Posterior cingulate gyrus (tissue), 11 donors: ENCODE measurements at places on chromosomes 12 and 14.
A peak's percentile ranks its signal among the peaks of the same experiment; 100 is the strongest.

- DNase-seq: peak; percentile 91
Measured at GRCh38 chr12:31659087-31659942, at the start of gene ETFBKMT. TSS of gene ETFBKMT (plus strand) at chr12:31659688. CDS start at chr12:31661954, 2,266 bp downstream.

DNA sequence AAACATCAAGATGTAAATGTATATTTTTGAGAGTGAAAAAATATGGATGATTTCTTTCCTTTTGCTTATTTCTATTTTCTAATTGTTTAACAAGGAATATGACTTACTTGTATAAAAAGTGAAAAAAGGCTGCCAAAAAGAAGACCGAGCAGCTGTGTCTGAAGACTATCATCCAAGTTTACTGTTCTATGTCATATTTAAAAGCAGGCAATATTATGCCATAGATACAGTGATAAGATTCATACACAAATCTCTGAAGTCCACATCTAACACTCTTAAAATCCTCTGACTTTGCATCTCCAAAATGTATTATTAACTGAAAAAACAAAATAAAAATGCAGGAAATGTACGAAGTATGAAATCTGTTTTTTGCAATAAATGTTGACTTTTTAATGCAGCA is 109.1 kb downstream of the SEC23A start:
- no peak for DNase-seq

DNA sequence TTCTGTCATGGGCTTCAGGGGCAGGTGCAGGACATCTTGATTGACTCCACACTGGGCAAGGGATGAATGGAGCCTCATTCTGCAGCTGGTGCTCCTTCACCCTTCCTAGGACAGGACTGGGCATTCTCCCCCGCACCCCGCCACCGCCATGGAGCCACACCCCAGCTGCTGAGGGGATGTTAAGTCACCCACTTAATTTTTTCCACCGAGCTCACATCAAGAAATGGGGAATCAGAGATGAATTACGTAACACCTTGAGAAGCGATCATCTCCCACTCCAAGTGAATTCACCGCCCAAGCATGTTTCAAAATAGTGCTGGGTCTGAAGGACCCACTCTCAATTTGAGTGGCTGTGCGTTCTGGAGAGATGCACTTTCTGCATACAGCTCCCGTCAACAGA is 94.2 kb downstream of the EML1 start:
- DNase-seq: no peak

GRCh38 chr12:78540606-78541336 is 323.8 kb upstream of the SYT1 start:
- DNase-seq: no peak

GRCh38 chr14:95222151-95222631 is 64.9 kb upstream of the DICER1 start:
- no peak for DNase-seq

DNA sequence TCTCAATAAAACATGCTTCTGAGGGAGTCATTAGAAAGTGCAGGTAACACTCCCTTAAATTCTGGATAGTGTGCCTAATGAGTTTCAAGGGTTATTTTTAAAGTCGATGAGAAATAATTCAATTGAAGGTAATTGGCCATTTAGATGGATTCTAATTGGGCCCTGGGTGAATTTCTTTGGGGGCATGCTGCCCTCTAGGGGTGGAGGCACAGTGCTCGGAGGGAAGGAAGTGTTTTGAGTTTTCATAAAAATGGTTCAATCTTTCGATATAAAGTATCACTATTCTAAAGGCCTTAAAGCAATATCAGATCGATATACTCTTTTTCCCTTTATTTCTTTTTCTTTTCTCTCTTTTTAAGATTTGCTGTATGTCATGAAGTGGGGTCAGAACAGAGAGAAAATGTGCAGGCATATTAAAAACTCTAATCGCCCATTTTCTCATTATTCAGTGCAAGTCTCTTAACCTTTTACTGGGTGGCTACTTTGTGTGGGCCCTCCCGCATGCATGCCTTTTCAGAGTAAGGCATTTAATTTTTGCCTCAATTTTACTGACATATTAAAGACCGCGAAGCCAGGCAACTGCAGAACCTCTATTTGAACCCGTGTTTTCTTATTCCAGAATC is 25.5 kb downstream of the NKX2-8 start:
- no peak for DNase-seq

DNA sequence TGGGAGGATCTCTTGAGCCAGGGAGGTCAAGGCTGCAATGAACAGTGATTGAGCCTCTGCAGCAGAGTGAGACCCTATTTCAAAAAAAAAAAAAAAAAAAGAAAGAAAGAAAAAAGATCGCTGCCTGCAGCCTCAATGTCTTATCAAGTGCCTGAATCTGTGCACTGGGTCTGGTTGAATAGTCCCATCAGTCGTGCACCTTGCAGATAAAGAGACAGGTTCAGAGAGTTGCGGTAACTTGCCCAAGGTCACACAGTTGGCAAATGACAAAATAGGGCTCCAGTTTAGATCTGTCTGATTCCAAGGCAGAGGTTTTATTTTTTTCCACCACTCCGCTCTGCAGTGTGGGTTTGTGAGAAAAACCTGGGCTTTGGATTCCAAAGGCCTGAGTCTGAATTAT is 649 bp upstream of the PLA2G1B start:
- DNase-seq: no peak

GRCh38 chr14:68794130-68794850 is 1.4 kb upstream of the ZFP36L1 start:
- peak; percentile 55 for DNase-seq

DNA sequence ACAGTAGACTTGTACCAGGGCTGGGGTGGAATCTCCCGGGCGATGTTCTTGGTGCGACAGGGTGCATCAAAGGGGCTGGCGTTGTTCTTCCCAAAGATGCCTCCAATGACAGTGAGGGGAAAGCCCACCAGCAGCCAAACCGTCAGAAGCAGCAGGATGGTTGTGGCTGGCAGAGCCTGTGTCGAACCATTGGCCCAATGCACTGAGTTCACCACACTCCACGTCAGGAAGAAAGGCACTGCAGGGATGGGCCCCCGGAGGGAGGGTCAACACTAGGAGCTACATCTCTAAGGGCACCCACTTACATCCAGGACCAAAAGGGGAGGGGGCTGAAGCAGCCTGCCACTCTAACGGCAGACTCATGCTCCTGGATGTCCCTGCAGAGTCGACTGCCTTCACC is 1.8 kb upstream of the IPO4 start:
- no peak for DNase-seq

GRCh38 chr12:113368331-113368730 is 9.9 kb downstream of the PLBD2 start:
- no peak for DNase-seq

- DNase-seq: no peak
Measured at GRCh38 chr14:98724734-98725133, 547.3 kb downstream of the BCL11B start.

- peak; percentile 95 for DNase-seq
Measured at GRCh38 chr14:59215322-59215721, 26.9 kb downstream of the DAAM1 start.

DNA sequence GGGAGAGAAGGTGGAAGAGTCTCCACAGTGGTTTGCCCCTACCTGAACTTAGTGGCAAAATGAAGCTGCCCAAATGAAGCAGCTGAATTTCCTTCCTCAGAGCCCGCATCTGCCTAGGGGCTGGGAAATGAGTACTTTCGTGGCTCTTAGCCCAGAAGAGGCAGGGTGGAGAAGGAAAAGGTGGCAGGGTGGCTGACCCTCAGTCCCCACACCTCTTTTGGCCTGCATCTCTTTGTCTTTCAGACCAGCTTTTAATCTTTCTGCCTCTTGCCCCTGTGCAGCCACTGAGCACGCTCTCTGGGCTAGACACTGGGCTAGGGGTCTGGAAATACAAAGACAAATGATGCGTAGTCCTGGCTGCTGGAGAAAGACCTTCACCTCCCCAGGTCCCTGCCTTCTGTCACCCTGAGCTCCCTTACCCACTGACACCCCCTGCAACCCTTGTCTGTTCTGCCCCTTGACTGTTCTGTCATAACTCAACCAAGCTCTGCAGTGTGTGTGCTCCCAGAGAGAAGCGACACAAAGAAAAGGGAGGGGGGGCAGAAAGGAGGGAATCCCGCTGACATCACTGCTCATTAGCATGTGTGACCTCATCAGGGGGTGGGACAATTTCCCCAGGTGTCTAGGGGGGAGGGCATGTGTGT is 371 bp upstream of the REM2 start:
- DNase-seq: peak; percentile 35

GRCh38 chr14:102872020-102872419 is 50.4 kb upstream of the AMN start:
- no peak for DNase-seq

DNA sequence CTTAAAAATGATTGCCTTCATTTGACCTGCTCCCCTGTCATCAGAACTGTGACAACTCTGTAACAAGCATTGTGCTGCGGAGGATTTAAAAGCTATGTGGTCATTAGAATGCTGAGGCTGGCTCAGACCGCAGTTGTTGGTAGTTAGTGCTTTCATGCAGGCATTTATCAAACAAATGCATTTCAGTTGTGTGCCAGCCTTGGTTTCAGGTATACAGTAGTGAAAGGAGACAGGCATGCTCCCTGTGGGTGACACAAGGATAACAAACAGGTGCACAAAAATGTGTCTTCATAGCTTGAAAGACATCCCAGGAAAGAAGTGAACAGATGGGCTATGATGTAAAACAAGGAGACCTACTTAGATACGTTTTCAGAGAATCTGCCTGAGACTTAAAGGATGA is 60.6 kb downstream of the MARK3 start:
- DNase-seq: no peak

DNA sequence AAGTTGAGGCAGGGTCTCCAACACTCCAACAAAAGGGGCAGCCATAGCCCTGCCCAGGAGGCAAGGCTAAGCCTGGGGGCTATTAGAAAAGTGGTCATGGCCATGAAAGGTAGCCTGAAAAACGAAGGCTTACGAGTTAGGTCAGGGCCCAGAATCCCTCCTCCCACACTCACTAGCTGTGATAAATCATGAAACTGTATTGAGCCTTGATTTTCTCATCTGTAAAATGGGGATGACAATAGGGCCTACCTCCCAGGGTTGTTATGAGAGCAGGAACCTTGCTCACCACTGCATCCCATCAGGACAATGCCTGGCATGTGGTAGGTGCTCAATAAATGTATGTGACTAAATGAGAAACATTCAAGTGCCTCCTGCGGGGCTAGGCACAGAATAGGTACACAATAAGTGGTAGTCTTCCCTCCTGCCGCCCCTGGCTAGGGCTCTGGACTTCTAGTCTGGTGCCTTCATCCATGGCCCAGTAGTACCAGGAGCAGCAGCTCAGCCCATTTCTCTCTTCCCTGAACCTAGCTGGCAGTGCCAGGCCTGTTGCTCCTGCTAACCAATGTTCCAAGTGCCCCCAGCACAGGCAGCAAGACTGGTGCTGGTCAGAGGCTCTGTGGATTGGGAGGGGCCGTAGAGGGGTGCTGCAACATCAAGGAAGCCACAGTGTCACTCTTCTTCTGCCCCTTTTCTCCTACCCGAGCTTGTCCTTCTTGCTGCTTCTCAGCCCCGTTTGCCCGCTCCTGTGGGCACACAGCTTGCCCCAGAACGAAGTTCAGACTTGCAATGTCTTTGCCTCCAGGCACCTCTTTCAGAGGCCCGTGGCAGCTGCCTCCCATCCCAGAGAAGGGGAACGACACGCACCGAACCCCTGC is 7.8 kb downstream of the PGF start:
- DNase-seq: no peak

DNA sequence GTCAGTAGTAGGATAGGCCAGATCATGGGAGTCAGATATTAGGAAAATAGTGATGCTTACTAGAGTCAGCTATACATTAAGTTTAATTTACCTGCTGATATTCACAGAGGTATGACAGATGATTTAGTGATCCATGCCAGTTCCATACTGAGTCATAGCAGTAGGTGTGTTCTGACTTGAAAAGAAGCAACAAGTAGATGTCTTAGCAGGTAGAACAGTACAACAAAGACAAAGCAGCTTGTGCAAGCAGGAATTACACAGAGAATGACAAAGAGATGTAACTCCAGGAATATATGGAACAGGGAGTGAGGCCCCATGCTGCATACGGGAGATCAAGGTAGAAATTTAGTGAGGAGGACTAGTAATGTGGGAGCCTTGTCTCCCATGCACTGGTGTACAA is 556.9 kb downstream of the SLC16A7 start:
- no peak for DNase-seq

DNA sequence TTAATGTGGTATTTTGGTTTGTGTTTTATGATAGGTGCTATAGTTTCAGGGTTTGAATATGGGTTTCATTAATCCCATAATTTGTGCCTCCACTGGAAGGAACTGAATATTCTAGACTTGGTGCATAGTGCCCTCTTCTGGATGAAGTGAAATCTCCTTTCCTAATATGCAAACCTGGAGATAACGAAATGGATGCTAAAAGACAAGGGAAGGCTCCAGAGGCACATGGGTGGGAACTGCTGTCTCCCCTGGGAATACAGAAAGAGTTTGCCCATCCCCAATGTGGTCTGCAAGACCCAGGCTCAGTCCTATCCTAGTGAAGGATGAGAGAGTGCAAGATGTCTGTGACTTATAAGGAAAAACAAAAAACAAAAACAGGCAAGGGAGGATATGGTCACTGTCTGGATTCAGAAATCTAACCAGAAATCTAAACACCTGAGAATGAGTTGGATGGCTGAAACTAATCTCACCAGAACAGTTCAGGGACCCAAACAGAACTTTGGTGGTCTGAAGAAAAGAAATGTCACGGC is 142.3 kb upstream of the TMPO start:
- no peak for DNase-seq

GRCh38 chr14:34356264-34356654 is 105.8 kb downstream of the SPTSSA start:
- DNase-seq: no peak

- DNase-seq: no peak
Measured at GRCh38 chr14:104643306-104643705, 38.7 kb upstream of the TMEM179 start.

DNA sequence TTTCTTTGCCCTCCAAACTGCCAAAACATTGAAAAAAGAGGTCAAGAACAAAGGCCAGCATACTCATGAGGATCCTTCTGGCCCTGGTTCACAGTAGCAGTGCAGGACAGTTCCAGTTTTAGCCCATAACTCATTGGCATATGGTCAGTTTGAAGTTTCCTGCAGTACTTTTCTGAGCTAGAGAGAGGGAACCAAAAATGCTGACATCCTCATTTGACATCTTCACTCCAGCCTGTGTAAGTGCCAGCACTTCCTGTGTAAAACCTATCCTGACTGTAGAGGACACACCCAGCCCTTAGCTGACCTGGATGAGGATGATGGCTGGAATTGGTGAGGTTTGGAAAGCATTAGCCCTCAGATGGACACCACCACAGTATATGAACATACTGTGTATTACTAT is 84.1 kb downstream of the FGD4 start:
- no peak for DNase-seq

GRCh38 chr14:92551044-92551841 is 37.7 kb downstream of the RIN3 start:
- no peak for DNase-seq
